ENCODE measurements at places on chromosomes 1 and 21.
A peak's percentile ranks its signal among the peaks of the same experiment; 100 is the strongest.

GRCh38 chr21:31558189-31558961 lies 101.1 kb upstream of the SOD1 start:
- no peak overlapping the region for H3K27ac ChIP-seq
- H3K36me3 ChIP-seq = no peaks in the 10 kb centered on the region
- DNase-seq = peak; percentile 15
- H3K4me3 ChIP-seq = no peak overlapping the region
- H3K27me3 ChIP-seq = peaks cover 12% of the 10 kb centered on the region

DNA sequence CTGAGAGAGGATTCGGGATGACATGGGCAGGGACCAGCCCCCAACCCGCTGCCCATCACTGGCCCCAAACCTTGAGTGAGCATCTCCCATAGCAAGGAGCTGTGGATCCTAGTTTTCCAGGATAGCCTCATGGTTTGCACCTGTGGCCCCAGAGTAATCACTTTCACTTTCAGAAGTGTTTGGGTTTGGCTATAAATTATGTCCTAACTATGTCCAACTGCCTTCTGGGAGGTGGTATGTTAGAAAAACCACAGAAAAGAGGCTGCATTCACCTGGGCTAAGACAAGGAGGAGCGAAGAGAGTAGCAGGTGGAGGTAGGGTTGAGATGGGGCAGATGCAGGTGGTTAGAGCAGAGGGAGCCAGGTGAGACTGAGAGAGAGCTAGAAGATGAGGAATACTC lies 19.4 kb upstream of the CLIC6 start:
- no peak overlapping the region for H3K4me3 ChIP-seq
- no peak overlapping the region for H3K27ac ChIP-seq
- DNase-seq = no peak
- H3K27me3 ChIP-seq = peaks cover 8% of the 10 kb centered on the region
- no peaks in the 10 kb centered on the region for H3K4me1 ChIP-seq

DNA sequence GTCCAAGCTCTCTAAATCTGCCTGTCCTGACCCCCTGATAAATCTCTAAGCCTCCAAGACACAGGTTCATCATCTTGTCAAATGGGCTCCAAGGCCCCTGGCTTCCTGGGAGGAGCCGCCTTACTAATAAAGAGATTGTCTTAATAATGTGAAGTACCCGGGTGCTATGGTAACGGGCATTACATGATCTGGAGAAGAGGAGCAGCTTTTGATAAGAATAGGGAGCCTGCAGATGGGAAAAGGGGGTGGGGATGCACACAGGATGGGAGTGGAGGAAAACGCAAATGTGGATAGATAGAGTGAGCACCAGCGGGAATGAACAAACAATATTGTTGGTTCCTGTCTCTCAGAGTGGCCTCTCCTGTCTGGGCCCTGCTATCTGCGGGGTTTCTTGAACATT lies 11.9 kb upstream of the RXRG start:
- DNase-seq = no peak
- no peaks in the 10 kb centered on the region for H3K4me1 ChIP-seq
- H3K36me3 ChIP-seq = no peaks in the 10 kb centered on the region

- H3K4me3 ChIP-seq = no peak overlapping the region
- H3K4me1 ChIP-seq = no peaks in the 10 kb centered on the region
- no peaks in the 10 kb centered on the region for H3K27me3 ChIP-seq
- H3K27ac ChIP-seq = no peak overlapping the region
- no peak for DNase-seq
These were observed 80.1 kb upstream of the PUM1 start for GRCh38 chr1:31145648-31146047.

DNA sequence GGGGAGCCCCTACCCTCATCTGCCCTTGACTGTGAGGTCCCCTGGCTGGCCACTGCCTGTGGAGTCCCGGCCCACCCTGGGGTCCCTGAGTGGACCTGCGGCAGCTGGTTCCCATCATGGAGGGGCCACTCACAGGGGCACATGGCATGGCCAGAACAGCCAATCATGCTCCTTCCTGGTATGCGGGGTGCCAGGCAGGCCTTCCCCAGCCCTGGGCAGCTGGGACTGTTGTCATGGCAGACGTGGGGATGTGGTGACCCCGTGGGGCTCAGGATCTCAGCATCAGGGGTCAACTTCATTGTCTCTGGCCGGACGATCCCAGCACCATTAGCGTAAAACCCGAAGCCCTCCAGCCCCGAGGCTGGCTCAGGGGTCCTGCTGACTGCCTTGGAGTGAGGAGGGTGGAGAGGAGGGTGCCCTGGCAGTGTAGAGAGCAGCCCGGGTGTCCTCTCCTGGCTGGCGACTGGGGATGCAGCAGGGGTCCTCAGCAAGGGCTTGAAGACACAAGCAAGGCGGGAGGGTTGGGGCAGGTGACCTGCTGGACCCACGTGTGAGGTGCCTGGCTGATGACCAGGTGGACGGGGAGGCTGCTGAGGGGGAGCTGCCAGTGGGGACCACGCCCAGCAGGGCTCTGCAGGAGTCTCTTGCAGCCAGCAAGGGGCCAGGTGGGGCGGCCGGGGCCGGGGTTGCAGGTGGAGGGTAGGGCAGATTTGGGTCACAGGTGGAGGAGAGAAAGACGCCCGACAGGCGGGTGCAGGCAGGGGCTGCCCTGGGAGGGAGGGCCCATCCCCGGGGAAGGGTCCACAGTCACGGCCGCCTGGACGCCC lies 45.1 kb downstream of the TRIM11 start:
- no peaks in the 10 kb centered on the region for H3K4me1 ChIP-seq
- H3K36me3 ChIP-seq = no peaks in the 10 kb centered on the region
- no peak overlapping the region for H3K27ac ChIP-seq
- H3K27me3 ChIP-seq = no peaks in the 10 kb centered on the region

GRCh38 chr1:107681001-107681479 lies 283.9 kb downstream of the VAV3 start:
- H3K36me3 ChIP-seq = no peaks in the 10 kb centered on the region
- no peak for DNase-seq
- no peaks in the 10 kb centered on the region for H3K27me3 ChIP-seq
- no peak overlapping the region for H3K27ac ChIP-seq
- H3K4me3 ChIP-seq = no peak overlapping the region

GRCh38 chr1:112144733-112145426 lies 155.4 kb upstream of the KCND3 start:
- H3K36me3 ChIP-seq = no peaks in the 10 kb centered on the region
- no peaks in the 10 kb centered on the region for H3K27me3 ChIP-seq
- H3K27ac ChIP-seq = no peak overlapping the region
- H3K4me3 ChIP-seq = no peak overlapping the region

DNA sequence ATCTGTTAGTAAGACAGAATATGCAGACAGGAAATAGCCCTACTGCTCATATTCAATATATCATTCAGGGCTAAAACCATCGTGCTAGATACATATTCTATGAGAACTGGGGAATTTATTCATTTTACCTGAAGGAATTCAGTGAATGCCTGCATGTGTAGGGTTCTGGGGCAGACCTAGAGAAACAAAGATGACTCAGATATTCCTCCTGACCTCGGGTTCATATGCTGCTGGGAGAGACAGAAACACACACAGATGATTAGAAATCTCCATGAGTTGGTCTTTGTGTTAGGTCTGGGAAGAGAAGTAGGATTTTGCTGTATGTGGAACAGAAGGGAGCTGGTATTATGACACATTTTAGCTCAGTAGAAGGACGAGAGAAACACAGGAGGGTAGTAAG lies 176.5 kb upstream of the ST6GALNAC5 start:
- DNase-seq = no peak
- no peaks in the 10 kb centered on the region for H3K36me3 ChIP-seq
- no peaks in the 10 kb centered on the region for H3K27me3 ChIP-seq
- no peak overlapping the region for H3K4me3 ChIP-seq

GRCh38 chr1:83545066-83545862 lies 453.7 kb downstream of the TTLL7 start:
- H3K27ac ChIP-seq = no peak overlapping the region
- no peaks in the 10 kb centered on the region for H3K27me3 ChIP-seq
- no peaks in the 10 kb centered on the region for H3K4me1 ChIP-seq
- no peak overlapping the region for H3K4me3 ChIP-seq
- no peak for DNase-seq
- H3K36me3 ChIP-seq = no peaks in the 10 kb centered on the region

DNA sequence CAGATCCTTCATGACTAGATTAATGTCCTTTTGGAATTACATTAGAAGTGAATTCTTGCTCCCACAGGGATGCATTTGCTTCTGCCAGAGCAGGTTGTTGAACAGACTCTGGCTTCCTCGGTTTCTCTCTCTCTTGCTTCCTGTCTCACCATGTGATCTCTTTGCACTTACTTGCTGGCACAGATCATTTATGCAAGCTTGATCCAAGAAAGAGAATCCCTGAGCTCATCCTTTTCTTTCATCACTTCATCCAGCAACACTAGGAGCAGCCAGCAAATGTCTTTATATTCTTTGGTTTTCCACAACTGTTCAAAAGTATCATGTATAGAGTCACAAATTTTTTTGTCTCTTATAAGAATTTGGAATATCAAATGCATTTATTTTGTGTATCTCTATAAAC lies 313.5 kb downstream of the ZNF326 start:
- H3K4me1 ChIP-seq = no peaks in the 10 kb centered on the region
- no peak overlapping the region for H3K27ac ChIP-seq
- DNase-seq = no peak
- H3K36me3 ChIP-seq = no peaks in the 10 kb centered on the region

GRCh38 chr21:14270631-14271030 lies 54.7 kb downstream of the RBM11 start:
- H3K36me3 ChIP-seq = no peaks in the 10 kb centered on the region
- H3K27ac ChIP-seq = no peak overlapping the region
- no peak overlapping the region for H3K4me3 ChIP-seq
- H3K27me3 ChIP-seq = no peaks in the 10 kb centered on the region
- no peaks in the 10 kb centered on the region for H3K4me1 ChIP-seq

DNA sequence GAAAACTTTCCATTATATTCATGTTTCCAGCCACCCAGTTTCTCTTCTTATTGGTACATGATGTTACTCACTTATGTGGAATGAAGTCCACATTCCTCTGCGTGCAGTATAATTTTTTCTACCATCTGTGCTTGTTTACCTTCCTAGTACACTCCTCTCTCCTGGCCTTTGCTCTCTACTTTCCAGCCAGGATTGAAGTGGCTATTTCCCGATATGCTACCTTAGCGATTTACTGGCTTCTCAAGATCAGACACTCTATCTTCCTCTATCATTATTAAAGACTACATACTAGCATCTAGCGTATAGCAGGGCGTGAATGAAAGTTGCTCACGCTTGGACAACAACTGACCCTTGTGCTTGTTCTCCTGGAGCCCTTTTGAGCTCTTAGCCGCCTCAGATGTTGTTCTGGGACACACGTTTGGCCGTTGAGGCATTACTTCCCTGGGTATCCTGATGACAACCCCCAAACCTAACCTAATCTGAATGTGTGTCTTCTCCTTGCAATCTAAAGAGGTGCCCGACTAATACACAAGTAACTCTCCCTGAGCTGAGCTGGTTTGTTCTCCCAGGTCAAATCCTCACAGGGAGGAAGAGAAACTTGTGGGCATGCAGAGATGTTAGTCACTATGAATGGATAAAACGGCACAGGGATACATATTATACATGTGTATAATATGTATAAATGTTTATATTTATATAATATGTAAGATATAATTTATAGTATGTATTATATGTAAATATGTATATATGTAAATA lies 13.4 kb upstream of the MTARC2 start:
- H3K27ac ChIP-seq = peak overlapping the region; percentile 38
- no peaks in the 10 kb centered on the region for H3K27me3 ChIP-seq
- no peaks in the 10 kb centered on the region for H3K36me3 ChIP-seq
- no peak overlapping the region for H3K4me3 ChIP-seq
- peaks cover 18% of the 10 kb centered on the region for H3K4me1 ChIP-seq

DNA sequence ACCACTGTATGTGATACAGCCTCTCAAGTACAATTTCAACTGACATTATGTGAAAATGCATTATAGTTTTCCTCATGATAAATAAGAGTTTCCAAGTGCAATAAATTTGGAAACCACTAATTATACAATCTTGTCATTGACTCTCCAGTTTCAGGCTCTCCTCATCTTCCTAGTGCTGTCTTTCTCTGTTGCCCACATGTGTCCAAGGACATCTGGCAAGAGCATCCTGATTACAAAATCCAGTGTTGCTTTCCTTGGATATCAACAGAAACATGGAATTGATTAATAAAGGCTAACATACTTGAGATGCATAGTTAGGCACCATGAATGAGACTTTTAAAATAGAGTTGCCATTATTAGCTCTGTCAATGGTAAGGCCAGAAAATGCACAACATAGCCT lies 15.6 kb upstream of the MAP10 start:
- no peak overlapping the region for H3K4me3 ChIP-seq
- no peaks in the 10 kb centered on the region for H3K27me3 ChIP-seq
- no peak for DNase-seq
- no peaks in the 10 kb centered on the region for H3K36me3 ChIP-seq
- no peak overlapping the region for H3K27ac ChIP-seq
- no peaks in the 10 kb centered on the region for H3K4me1 ChIP-seq

DNA sequence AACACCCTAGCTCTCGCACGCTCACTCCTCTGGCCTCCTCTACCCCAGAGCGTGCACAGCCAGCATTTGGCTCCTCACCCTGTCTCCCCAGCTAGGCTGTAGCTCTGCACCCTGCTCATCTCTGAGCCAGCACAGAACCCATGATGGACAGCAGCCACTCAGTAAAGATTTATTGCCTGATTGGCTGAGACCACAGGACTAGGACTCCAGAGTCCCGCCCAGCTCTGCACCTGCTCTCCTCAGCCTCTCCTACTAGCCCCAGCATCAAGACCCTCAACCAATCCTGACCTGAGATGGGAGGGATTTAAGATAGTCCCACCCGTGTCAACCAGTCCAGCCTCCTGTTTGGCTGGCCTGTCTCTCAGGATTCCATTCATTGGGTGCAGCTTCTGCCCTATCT lies 9.3 kb downstream of the C1QB start:
- no peak overlapping the region for H3K4me3 ChIP-seq
- H3K27ac ChIP-seq = no peak overlapping the region
- no peaks in the 10 kb centered on the region for H3K4me1 ChIP-seq
- no peak for DNase-seq
- H3K36me3 ChIP-seq = no peaks in the 10 kb centered on the region

- no peaks in the 10 kb centered on the region for H3K4me1 ChIP-seq
- no peak for DNase-seq
- no peaks in the 10 kb centered on the region for H3K27me3 ChIP-seq
- peaks cover 14% of the 10 kb centered on the region for H3K36me3 ChIP-seq
- H3K4me3 ChIP-seq = no peak overlapping the region
- no peak overlapping the region for H3K27ac ChIP-seq
These were observed 64.5 kb downstream of the PCSK9 start for GRCh38 chr1:55103891-55104290.

All from fibroblast of lung (primary cell).